Heart left ventricle (tissue), 16 donors: ENCODE measurements at places on chromosomes 3 and 15. TPM values are rescaled to one million over a fixed set of nuclear protein-coding genes. Genes with fewer than 3 reads are reported as not detected.

DNA sequence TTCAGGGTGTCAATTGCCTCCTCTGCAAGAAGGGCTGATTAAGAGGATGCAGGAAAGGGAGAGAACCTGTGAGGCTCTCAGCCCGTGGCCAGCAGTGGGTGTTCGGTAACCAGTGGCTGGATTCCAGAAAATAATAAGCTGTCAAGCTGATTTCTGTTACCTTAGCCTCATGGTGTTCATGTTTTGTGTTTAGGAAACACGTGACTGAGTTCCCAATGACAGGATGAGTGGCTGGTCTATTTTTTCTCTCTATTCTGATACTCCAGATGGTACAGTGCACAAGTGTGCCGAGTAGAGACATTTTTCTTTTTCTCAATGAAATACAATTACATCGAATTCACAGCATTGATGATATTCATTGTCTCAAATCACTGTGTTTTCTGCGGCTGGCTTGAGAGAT, 43.6 kb downstream of the EDEM1 start:
- DNase-seq, result no peak

GRCh38 chr15:92749216-92749615, 93.6 kb upstream of the FAM174B start:
- DNase-seq, result no peak

- no peak for DNase-seq
These were observed 48.0 kb downstream of the CGGBP1 start for GRCh38 chr3:88010810-88011209.

DNA sequence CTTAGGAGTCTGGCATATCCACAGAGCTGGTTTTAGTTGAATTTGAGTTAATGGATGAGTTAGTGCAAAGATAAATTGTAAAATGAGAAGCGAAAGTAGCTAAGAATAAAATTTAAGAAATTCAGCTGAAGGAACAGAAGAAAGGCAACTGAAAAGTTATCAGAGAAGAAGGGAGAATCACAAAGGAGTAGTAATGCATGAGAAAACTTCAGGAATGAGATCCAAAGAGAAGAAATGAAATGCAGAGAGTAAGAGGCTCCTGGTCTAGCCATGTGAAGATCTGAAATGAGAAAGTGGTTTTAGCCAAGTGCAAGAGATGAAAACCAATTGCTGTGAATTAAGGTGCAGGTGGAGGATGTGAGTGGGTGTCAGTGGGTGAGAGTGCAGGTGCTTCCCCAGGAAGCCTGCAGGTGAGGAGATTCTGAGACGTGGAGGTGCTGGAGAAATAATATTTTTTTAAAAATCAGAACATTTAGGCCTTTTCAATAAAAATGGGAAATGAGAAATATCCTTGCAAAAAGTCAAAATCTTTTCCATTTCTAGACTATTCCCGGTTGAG, 18.5 kb downstream of the KBTBD8 start:
- DNase-seq, result no peak

DNA sequence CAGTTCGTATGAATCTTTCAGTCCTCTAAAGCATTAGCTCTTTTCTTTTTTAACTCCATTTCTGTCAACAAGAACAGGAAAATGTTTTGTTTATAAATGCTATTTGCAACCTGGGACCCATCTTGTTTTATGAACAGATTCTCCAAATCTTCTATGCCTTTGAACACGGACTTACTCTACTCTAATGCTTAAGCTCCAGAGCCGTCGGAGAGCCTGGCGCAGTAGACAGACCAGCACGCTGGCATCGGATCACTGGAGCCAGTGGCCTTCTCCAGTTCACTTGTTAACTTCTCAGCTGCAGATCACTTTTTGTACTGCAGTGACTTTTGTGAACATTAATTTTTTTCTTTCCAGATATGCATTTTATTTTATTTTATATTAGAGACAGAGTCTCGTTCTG, 122.8 kb downstream of the GHSR start:
- DNase-seq, result no peak

DNA sequence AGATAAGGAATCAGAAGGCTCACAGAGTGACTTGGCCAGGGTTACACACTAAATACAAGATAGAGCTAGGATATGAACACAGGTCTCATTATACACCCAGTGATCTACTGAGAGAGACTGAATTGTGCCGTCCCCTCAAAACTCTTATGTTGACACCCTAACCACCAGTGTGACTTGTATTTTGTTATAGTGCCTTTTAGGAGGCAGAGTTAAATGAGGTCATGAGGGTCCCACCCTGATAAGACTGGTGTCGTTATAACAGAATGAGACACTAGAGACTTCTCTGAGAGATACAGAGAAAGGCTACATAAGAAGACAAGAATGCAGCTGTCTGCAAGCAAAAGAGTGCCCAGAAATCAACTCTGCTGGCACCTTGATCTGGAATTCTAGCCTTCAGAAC, 12.6 kb downstream of the KPNA1 start:
- DNase-seq, result no peak

DNA sequence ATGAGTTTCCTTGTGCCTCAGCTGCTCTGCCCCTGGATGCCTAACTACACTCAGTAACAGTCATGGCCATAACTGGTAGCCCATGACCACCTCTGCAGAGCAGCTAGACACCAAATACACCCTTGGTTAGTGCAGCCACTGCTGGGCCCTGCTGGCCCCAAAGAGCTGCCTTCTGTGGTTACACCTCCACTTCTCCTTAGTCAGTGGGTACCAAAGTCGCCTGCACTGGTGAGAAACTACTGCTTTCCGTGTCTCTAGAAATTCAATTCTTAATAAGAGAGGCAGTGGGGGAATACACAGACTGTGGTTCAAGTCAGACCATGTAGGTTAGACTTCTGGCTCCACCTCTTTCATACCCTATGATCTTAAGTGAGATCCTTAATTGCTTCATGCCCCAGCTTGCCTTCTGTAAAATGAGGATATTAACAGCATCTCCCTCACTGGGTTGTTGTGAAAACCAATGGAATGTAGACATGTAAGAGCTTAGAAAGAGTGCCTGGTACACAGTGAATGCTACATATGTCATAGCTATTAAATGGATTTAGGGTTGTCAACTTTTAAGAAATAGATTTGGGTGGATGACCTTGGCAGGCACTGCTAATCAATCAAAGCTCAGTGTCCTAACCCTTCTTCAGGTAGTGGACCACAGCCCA, 18.2 kb downstream of the HEG1 start:
- DNase-seq, result no peak

- no peak for DNase-seq
These were observed 95.7 kb downstream of the ANO10 start for GRCh38 chr3:43525941-43526607.

- no peak for DNase-seq
These were observed 21.7 kb upstream of the GMNC start for GRCh38 chr3:190883973-190884832.

DNA sequence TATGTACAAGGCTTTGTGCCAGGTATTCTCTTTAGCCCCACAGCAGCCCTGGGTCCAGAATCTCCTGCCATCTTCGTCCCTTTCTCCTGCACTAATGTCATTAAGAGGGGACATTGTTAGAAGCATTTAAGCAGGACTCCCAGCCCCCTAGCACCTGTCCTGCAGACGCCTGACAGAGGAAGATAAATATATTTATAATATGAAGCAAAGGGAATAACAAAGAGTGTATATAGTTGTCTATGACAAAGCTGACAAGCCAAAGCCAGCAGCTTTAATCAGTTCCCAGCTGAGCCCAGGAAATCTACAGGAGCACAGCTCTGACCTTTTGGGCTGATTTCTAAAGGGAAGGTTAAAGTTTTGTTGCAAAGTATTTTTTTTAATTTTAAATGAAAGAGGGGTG, 96.0 kb downstream of the MEGF11 start:
- DNase-seq, result no peak

- no peak for DNase-seq
These were observed 11.5 kb upstream of the RTP1 start for GRCh38 chr3:187185759-187186158.

DNA sequence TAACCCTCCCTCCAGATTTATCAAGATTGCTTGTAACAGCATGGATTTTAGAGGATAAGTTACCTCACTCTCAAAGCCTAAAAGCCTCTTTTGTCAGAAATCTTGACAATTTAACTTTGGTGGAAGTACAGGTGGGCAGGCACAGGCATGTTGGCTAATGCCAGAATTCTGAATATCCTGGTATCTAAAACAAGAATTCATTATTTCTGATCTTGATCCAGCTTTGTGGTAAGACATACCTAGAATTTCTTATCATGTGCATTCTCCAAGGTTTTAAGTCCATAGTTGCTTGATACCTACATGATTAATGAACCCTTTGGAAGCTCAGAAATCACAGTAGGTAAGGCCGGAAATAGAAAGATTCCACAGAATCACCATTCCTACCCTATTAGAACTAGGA, 109.9 kb upstream of the TTC14 start:
- DNase-seq, result no peak

DNA sequence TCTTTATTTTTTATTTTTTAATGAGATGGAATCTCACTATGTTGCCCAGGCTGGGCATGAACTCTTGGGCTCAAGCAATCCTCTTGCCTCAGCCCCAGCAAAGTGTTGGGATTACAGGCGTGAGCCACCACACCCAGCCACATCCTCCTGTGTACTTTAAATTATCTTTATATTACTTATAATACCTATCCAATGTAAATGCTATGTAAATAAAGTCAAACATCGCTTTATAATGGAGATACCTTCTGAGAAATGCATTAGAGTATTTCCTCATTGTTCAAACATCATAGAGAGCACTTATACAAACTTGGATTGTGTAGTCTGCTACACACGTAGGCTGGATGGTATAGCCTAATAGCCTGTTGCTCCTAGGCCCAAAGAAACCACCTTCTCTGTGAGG, 41.4 kb upstream of the MAGI1 start:
- no peak for DNase-seq

- peak; percentile 73 for DNase-seq
These were observed 17.2 kb downstream of the TNFAIP8L3 start for GRCh38 chr15:51077221-51078153.

DNA sequence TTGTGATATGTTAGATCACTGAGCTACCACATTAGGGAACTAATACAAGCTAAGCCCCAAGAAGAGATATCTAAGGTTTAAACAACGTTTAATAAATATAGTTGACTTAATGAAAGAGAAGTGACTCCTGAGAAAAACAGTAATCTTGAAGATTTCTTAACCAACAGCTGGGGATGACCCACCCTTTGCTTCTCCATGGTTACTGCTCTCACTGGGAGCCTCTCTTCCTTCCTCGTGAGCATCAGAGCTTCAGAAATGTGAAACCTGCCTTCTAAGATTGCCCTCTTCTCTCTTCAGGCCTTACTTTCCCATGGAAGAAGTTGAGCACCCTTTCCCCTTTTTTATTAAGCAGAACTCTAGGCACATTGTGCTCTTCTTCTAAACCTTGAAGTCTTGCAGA, 132.2 kb upstream of the NR2E3 start:
- DNase-seq, result no peak

- no peak for DNase-seq
These were observed 76.1 kb upstream of the PPP2R3A start for GRCh38 chr3:135889443-135889842.

- no peak for DNase-seq
These were observed 26.7 kb downstream of the CLK3 start for GRCh38 chr15:74642348-74642733.

GRCh38 chr3:8885536-8886316, 77.5 kb downstream of the RAD18 start:
- DNase-seq, result no peak

DNA sequence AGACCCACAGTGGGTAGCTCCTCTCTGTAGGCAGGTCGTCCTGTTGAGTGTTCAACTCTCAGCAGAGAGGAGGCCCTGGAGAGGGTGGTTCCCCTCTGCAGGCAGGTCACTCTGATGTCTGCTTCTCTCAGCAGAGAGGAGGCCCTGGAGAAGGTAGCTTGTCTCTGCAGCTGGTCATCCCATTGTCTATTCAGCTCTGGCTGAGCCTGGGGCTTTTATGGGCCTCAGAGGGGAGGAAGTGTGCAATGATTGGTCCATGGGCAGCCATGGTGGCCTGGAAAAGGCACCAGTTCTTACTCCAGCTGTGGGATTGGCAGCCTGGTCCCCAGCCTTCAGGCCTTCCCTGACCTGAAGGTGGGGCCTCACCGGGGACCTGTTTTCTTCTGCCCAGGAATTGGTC, 52.9 kb downstream of the PPCDC start:
- no peak for DNase-seq

- no peak for DNase-seq
These were observed 749.3 kb upstream of the CADM2 start for GRCh38 chr3:84209474-84209873.

DNA sequence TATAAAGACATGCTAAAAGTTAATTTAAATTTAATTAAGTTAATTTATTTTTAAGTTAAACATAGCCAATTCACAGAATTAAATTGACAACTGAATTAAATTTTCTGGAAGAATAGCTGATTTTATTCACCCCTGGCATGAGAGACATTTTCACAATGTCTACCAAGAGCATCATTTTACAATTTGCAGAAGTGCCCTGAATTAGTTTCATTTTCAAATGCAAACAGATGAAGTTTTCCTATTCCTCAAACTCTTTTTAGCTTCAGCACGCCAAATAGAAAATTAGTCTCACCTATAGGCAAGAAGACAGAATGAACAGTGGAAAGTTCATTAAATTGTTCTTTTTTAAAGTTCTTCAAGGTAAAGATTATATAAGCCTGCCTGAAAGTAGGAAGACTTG, 259.3 kb downstream of the ZBBX start:
- DNase-seq, result no peak

GRCh38 chr3:37391679-37392078, 217.3 kb upstream of the LRRFIP2 start:
- no peak for DNase-seq

GRCh38 chr3:59559721-59560435, 510.1 kb upstream of the CFAP20DC start:
- DNase-seq, result no peak

GRCh38 chr3:76372497-76372896, 587.1 kb upstream of the ZNF717 start:
- DNase-seq, result no peak

GRCh38 chr3:104368760-104369159, 997.9 kb upstream of the ALCAM start:
- no peak for DNase-seq

DNA sequence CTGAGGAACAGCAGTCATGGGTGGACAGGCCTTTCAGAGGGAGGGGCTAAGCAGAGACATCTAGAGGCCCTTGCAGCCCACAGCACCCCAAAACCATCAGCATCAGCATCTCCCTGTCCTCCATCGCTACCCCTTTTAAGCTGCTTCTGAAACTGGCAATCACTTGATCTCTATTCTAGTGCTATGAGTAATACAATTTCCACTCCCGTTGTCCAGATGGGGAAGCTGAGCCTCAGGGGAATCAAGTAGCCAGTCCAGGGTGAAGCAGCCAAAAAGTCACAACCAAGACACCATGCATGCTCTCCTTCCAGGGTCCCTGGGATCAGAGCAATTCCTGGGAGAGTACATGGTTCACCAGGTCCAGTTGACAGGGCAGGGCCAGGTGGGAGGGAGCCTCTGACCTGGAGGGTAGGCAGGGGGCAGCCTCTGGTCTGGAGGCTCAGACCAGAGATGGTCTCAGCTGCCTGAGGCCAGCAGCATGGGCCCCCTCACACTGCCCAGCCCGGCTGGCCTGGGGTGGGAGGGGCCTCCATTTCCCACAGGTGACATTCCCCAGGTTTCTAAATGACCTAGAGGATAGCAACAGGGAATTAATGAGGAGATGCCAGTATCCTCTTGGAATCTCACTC, 30.0 kb downstream of the KLHL25 start:
- DNase-seq, result no peak

The TMEM212 gene
- total RNA-seq, result not detected

The SLC35A5 gene
- total RNA-seq, result 26.3 TPM

The HMCES gene
- total RNA-seq, result 37.7 TPM

The GUCA1C gene
- total RNA-seq, result 13.8 TPM

The SOX14 gene
- total RNA-seq, result not detected

The LMOD3 gene
- total RNA-seq, result 233 TPM

The SHC4 gene
- total RNA-seq, result 2.9 TPM

The GPR27 gene
- 6.7 TPM for total RNA-seq
